Chondrocyte (in vitro differentiated cells): ENCODE measurements at places on chromosomes 4 and X. TPM values are rescaled to one million over a fixed set of nuclear protein-coding genes. Genes with fewer than 3 reads are reported as not detected.

- no peak for DNase-seq
These were observed 28.7 kb downstream of the RLIM start for GRCh38 chrX:74585766-74586165.

GRCh38 chr4:12926189-12927066 lies 557.7 kb downstream of the RAB28 start:
- DNase-seq: no peak

DNA sequence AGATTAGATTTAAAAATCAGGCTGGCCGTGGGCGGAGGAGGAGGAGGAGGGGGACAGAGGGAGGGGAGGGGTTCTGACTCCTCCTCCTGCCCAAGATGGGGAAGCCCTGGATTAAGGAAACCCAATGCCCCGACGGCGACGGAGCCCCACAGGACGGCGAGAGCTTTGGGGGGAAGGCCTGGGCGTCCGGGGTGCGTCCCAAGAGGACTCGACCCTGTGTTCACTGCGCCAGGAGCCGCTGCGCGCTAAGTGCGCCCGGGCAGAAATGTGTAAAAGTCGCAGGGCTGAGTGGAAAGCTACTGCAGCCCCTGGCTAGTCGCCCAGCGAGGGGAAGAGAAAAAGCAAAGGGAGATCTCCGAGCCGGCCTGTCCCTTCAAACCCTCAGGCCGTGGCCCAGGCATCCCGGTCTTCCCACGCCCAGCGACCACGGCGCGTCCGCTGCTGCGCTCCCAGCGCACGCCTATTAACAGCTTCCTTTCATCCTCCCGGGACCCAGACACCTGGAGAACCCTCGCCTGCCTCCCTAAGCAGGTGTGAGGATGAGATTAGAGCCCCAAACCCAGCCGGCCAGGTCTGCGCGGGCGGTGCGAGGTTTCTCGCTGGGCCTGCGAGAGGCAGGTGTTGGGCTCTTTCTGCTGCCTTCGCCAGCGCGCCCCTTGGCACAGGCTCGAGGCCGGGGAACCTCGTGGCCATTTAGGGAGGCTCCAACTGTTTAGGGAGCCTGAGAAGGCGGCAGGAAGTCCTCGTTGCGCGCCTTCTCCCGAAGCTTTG lies 1.4 kb upstream of the RPS6KA3 start:
- peak; percentile 77 for DNase-seq

- no peak for DNase-seq
These were observed 3.9 kb downstream of the MAD2L1 start for GRCh38 chr4:120062663-120063195.

DNA sequence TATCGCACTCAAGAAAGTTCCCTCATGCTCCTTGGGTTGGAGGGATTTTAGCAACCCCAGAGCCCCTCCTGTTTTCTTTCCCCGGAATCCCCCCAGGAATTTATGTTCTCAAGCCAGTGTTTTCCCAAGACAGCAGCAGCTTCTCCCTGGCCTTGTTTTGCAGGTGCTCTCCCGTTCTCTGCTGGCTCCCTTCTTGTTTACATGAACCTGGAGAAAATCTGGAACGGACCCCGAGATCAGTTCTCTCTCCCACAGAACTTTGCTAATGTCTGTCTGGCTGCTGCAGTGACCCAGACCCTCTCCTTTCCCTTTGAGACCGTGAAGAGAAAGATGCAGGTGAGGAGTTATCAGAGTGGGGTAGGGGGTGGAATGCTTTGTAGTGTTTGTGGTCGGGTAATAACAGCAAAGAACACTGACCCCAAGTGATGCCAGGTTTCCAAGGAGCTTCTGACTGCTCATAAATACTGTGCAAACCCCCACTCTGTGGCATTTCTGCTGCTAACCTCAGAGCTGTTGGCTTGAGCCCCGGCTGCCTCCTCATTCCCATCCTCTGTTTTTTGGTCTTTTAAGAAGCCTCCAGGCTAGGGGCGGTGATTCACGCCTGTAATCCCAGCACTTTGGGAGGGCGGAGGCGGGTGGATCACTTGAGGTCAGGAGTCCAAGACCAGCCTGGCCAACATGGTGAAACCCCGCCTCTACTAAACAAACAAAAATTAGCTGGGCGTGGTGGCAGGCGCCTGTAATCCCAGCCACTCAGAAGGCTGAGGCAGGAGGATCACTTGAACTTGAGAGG lies 11.1 kb downstream of the SLC25A43 start:
- DNase-seq: no peak

GRCh38 chr4:6232836-6233785 lies 32.8 kb upstream of the JAKMIP1 start:
- no peak for DNase-seq

GRCh38 chr4:37635155-37635554 lies 51.0 kb downstream of the RELL1 start:
- DNase-seq: no peak

- DNase-seq: no peak
These were observed 69.4 kb upstream of the PJA1 start for GRCh38 chrX:69234624-69235023.

GRCh38 chr4:168623011-168623410 lies 126.2 kb downstream of the PALLD start:
- no peak for DNase-seq

XPNPEP2 gene
- not detected in 3 replicates for total RNA-seq

SMS gene
- total RNA-seq: 73.0 to 131 TPM (median 129 TPM) in 3 replicates

MAGEC1 gene
- not detected in 3 replicates for total RNA-seq

NEIL3 gene
- 1.5 to 2.5 TPM (median 1.7 TPM) in 3 replicates for total RNA-seq

TLL1 gene
- total RNA-seq: 2.1 to 16.7 TPM (median 3.4 TPM) in 3 replicates

GRPR gene
- total RNA-seq: 0.17 to 0.23 TPM in 2 of 3 replicates, not detected in the other

ADGRL3 gene
- 10.0 to 19.6 TPM (median 11.6 TPM) in 3 replicates for total RNA-seq
